ENCODE measurements at places on chromosomes 12 and 14. TPM values are rescaled to one million over a fixed set of nuclear protein-coding genes. Genes with fewer than 3 reads are reported as not detected.

Gene PZP
- total RNA-seq = 0.59 TPM

GRCh38 chr12:6225630-6226001 lies 25.4 kb downstream of the CD9 start:
- DNase-seq = no peak

GRCh38 chr14:74018174-74018585 lies 908 bp downstream of the ENTPD5 start:
- DNase-seq = no peak

- peak; percentile 95 for DNase-seq
Measured at GRCh38 chr14:51430633-51431032, 190.6 kb downstream of the TMX1 start.

DNA sequence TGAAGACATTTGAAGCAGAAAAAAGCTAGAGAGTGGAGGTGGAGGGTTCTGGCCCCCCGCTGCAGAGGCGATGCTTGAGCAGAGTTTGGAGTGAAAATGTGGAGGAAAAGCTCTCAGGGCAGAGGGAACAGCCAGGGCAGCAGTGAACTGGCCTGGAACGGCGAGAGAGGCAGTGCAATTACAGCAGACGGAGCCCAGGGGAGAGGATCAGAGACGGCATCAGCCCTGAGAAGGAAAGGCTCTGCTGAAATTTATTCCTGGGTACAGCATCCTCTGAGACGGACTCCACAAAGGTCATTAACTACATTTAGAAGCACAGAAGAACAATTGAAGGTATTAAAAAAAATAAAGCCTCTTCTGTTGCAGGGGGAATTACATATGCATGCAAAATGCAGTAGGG lies 14.2 kb downstream of the STON2 start:
- no peak for DNase-seq

GRCh38 chr12:29737644-29738043 lies 46.1 kb downstream of the TMTC1 start:
- DNase-seq = no peak

- no peak for DNase-seq
Measured at GRCh38 chr14:102857444-102857843, 65.0 kb upstream of the AMN start.

Gene SLC10A1
- not detected for total RNA-seq

Gene CCDC196
- total RNA-seq = not detected

GRCh38 chr12:14774906-14775635 lies 28.2 kb downstream of the WBP11 start:
- peak; percentile 35 for DNase-seq

GRCh38 chr12:18646286-18646890 lies 91.4 kb downstream of the PLCZ1 start:
- no peak for DNase-seq

Gene TEX22
- 0.26 TPM for total RNA-seq

GRCh38 chr14:104460791-104461651 lies 118.5 kb upstream of the C14orf180 start:
- DNase-seq = no peak

GRCh38 chr14:69877492-69877891 lies 1.7 kb upstream of the SMOC1 start:
- peak; percentile 63 for DNase-seq

GRCh38 chr12:27185234-27186021 lies 58.7 kb upstream of the STK38L start:
- DNase-seq = no peak

- no peak for DNase-seq
Measured at GRCh38 chr14:101788016-101788635, 26.6 kb downstream of the PPP2R5C start.

DNA sequence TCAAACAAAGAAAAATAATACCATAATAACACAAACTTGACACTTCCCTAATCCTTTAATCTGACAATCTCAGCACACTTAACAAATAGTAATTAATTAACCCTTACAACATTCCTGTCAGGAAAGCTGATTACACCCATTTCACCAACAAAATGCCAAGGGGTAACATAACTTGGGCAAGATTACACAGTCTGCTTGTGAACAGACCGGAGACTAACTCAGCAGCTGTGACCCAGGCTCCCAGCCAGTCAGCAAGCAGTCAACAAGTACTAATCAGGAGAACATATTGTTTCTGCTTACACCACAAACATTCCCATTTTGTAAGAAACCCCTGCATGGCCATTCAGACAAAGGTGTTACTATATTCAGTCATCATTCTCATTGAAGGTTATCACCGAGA lies 592.5 kb upstream of the FLRT2 start:
- DNase-seq = no peak

DNA sequence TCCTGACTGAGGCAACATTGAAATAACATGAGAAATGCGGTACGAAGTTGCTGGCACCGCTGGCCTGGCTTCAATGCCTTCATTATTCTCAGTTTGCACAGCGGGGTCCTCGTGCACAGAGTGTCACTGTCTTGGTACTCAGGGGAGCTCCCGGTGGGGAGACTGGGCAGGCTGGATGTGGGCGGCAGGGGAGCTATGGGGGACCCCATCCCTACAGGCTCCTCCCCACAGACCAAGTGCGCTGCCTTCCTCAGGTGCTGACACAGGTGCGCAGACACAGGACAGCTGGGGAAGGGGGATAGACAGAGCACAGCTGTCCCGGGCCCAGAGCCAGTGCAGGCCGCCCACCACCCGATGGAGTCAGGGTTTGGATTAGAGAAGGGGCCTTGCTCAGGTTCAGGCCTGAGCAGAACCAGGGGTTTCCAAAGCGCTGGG lies 270.1 kb downstream of the ADGRD1 start:
- no peak for DNase-seq

GRCh38 chr12:32309811-32310736 lies 89.3 kb upstream of the FGD4 start:
- no peak for DNase-seq

DNA sequence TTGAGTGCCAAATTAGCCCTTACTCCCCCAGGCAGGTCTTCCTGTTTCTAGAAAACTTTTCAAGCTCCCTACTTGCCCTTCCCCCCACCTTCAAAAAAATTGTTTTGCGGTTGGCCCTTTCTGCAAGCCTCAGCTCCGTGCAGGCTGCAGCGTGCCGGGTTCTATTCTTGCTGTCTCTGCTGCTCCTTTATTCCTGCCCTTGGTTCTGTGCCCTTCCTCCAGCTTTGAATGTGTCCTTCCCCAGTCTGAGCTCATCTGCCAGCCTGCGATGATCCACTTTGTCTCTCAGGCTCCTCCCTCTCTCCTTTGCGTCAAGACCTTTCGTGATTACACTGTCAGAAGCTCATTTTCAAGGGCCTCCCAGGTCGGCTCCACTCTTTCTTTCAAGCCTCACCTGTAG lies 98.6 kb downstream of the IRF2BPL start:
- peak; percentile 58 for DNase-seq

Gene ALG10
- total RNA-seq = 10.1 TPM

DNA sequence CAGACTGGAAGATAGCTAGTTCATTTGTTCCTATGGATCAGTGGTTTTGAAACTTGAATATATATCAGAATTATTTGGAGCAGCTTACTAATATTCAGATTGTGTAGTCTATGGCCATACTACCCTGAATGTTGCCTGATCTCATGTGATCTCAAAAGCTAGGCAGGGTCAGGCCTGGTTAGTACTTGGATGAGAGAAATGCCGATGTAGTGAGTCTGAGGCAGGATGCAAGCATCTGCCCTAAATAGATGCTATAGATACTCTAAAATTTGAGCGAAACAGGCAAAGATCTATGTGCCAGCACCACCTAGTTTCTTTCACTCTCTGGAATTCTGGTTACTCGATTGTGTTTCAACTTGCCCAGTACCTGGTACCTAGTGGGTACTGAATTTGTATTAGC lies 40.9 kb downstream of the FRMD6 start:
- no peak for DNase-seq

Gene CFAP73
- total RNA-seq = not detected

Gene SPIC
- not detected for total RNA-seq

Gene ACVRL1
- total RNA-seq = 0.05 TPM

GRCh38 chr14:77271113-77271710 lies at the start of gene NGB:
Gene NGB (minus strand): TSS chr14:77271206. CDS start chr14:77270937, 269 bp downstream.
- no peak for DNase-seq

Gene BEGAIN
- 10.0 TPM for total RNA-seq

DNA sequence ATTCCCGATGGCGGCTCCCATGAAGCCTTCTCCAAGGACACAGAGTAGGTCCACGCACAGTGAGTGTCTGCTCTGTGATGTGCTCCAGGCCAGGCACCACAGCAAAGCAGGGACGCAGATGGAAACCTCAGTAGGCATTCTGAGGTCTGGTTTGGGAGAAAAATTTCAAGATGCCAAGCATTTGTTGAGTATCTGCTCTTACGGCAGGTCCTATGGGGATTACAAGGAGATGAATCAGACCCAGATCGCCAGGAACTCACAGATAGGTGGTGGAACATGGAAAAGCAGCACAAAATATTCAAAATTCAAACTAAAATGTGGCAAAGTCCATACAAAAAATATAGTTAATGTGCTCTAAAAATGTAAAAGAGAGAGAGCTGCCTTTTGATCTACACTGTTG lies 684.9 kb upstream of the TMEM132C start:
- no peak for DNase-seq

DNA sequence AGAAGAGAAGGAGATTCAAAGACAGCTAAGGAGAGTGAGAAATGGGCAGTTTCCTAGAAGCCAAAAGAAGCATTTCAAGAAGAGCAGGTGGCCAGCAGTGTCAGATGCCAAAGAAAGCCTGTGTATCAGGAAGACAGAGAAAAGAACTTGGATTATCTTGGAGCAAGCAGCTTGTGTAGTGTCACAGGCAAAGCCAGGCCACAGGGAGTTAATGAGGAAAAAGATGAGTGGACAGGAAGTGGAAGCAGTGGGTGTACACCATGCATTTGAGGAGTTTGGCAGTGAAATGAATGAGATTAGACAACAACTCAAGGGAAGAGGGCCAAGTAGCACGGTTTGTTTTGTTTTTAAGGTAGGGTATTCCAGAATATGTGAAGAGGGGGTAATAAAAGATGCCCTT lies 5.6 kb upstream of the MYH7 start:
- DNase-seq = no peak

DNA sequence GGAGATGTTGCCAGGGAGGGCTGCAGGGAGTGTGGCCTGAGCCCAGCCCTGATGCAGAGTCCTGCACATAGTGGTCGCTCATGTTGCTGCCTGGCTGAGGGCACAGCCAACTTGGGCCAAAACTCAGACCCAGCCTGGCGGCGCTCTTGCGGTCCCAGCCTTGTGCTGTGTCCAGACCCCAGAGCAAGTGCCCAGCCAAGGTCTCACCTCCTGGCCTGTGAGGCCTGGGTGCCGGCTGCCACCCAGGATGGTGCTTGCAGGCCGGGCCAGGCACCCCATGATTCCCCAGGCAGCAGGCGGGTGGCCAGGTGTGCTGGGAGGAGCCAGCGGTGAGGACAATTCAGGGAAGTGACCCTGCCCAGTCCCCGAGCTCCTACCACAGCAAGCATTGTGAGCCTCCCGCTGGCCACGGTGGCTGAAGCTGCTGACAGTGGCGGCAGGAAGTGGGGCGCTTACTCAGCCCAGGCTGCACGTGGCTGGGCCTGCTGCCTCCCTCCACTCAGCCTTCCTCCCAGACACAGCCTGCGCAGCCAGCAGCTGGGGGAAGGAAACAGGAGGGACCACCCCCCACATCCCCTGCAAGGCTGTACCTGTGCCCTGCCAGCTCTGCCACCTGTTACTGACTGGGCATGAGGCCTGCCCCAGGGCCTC lies 17.7 kb upstream of the PGF start:
- DNase-seq = no peak

GRCh38 chr14:50030036-50030435 lies 86.3 kb downstream of the VCPKMT start:
- no peak for DNase-seq

DNA sequence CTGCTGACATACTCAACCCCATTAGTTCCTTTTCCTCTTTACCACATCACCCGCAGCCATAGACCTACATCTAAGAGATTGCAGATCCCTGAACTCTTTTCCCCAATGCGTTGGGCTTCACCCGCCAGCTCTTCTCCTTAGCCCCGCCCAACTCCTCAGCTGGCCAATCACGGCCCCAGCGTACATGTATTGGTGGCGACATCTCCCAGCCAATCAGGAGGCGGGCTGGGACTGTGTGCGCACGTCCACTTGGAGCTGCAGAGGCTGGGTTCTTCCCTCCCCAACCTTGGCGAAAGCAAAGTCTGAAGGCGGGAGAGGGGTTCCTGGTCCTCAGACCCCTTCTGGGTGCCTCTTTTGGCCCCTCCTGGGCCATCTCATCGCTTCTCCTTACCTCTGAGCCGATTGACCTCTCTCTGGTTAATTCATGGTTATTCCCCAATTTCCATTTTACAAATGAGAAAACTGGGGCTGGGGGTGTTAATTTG lies 11.0 kb downstream of the PDE1B start:
- DNase-seq = peak; percentile 79

DNA sequence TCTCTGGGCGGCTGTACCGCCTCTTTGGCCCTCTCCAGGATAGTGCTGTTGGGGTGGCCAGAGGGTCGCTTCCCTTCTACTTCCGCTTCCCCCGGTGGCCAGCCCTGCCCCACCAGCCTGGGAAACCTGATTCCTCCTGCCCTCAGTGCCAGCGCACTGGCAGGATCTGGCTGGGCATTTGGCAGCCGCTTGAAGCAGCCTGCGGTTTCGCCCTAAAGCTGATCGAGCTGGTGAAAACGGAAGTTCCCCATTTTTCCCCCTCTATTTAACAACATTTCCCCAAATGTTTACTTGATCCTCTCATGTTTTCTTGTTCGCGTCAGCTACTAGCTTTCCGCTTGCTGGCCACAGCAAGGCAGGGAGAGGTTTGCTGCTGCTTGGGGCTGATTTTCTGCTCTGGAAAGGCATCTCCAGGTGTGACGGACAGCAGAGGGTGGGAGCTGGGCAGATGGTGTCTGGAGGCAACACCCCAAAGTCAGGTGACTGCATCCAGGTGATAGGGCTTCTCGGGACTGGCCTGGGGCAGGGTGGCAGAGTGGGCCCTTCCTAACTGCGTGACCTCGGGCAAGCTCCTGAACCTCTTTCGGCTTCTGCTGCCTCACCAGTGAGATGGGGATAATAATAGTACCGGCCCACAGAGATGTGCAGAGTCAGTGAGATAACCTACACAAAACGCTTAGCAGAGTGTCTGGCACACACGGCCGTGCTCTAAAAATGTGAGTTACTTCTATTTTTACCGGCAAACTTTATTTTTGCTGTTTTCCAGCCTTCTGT lies 53.1 kb downstream of the TSPAN9 start:
- no peak for DNase-seq

DNA sequence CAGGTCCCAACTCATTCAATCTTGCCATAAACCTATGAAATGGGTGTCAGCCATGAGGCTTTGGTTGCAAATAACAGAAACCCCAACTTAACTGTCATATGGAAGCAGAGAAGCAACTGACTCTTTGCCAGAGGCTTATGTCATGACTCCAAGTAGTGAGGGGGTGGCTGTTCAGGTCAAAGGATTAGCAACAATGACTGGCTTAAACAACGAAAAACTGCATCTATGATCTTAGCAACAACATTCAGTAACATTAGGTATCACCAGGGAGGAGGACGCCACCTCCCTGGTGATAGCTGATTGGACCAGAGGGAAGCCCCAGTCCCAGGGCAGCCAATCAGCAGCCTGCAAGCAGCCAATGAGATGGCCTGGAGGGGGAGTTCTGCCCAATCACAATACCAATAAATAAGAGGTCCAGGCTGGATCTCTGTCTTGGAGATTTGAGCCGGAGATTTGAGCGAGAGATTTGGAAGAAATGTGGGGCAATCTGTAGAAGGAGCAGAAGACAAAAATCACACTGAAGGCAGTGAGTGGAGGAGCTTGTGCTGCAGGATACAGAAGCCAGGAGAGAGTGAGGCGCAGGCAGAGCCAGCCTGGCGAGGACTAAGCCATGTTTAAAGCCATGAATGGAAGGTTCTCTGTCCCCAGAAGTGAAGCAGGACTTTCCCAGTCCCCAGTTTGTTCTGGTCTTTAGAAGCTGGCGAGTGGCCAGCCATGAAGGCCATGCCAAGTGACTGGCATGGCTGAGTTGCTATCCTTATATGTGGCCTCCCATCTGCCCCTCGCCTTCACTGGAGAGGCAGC lies 93.3 kb downstream of the CALM1 start:
- DNase-seq = peak; percentile 21

Gene TMEM30B
- total RNA-seq = not detected
